ENCODE measurements at places on chromosomes 3 and 15.

DNA sequence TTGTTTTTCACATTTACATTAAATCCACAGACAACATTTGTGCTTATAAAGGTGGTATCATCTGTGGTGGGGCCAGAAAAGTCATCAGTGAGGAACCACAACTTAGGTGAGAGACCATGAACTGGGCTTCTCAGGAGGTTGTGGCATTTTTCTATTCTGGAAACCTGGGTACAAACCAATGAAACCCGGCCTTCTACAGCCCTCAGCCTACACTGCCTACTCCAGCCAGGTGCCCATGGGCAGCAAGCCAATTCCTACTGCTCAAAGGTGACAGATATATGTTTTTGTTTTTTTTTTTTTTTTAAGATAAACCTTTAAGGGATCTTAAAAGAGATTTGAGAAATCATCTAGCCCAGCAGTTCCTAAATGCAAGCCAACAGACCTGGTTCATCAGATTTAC lies 20.3 kb downstream of the SPG21 start:
- DNase-seq = no peak

DNA sequence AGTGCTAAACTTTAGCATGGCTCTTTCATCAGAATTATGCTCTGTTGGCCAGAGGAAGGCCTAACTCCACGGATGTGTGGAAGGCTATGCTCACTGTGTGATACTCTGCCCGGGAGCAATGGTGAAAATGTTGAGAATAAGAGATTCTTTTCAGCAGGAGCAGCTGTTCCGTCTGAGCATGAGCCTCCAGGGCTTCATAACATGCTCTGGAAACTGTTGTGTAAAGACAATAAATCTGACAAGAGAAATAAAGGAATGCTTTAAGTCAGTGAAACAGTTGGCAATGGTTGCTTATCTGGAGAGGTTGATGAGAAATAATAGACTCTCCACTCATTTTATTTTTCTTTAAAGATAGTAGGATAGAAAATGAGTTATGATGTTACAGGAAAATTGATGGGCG lies 269.8 kb downstream of the DIPK2A start:
- DNase-seq = no peak

GRCh38 chr3:25476639-25477038 lies 48.6 kb downstream of the RARB start:
- no peak for DNase-seq

DNA sequence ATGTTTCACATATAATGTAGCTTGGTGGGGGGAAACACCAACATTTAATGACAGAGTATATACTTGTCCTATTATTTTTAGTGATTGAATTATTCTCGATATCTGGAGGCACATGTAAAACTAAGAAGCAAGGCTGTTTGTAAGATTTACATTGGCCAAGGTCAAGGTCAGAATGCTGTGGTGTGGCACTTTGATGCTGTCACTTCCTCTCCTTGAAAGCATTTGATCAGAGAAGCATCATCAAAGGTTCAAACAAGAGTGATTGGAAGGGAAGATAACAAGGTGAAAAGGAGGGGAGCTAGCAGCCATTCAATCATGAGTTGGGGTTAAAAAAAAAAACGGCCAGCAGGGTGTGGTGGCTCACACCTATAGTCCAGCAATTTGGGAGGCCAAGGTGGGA lies 26.4 kb downstream of the RTF1 start:
- DNase-seq = no peak

GRCh38 chr3:109977897-109978296 lies 640.6 kb upstream of the DPPA4 start:
- DNase-seq = no peak

GRCh38 chr3:185818267-185818875 lies 6.5 kb downstream of the IGF2BP2 start:
- DNase-seq = no peak

- DNase-seq = peak; percentile 78
These were observed at the start of gene FHIT for GRCh38 chr3:61251174-61251972. Gene FHIT (minus strand): TSS chr3:61251452.

DNA sequence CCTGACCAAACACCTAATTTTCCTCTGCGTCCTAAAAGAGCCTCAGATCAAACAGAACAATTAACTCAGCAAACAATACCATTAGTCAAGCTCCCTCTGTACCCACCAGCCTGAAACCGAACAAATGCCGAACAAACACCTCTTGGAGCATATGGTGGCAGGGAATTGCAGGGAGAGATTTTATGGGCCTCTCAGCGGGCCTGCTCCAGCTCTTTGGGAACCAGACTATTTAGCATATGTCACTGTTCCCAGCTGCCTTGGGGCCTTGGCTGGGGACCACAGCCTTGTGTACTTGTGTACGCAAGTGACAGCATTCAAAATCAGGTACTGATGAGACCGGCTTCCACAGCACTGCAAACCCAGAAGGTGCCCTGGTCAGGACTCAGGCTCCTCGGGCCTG lies 388.8 kb upstream of the PPP2R3A start:
- DNase-seq = no peak
